ENCODE measurements at places on chromosomes 13 and 19.

- DNase-seq = no peak
Measured at GRCh38 chr19:1648920-1649541, 3.4 kb downstream of the TCF3 start.

DNA sequence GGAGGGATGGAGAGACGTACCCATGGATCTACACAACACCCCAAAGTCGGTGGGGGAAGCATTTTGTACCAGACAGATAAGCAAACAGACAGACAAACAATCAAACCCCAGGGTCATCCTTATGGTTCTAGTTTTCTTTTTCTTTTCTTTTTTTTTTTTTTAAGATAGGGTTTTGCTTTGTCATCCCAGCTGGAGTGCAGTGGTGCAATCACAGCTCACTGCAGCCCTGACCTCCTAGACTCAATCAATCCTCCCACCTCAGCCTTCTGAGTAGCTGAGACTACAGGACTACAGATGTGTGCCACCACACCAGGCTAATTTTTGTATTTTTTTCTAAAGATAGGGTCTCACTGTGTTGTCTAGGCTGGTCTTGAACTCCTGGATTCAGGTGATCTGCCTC lies 17.9 kb upstream of the FBL start:
- DNase-seq = no peak

- no peak for DNase-seq
Measured at GRCh38 chr19:948842-949496, 23.1 kb downstream of the ARID3A start.

DNA sequence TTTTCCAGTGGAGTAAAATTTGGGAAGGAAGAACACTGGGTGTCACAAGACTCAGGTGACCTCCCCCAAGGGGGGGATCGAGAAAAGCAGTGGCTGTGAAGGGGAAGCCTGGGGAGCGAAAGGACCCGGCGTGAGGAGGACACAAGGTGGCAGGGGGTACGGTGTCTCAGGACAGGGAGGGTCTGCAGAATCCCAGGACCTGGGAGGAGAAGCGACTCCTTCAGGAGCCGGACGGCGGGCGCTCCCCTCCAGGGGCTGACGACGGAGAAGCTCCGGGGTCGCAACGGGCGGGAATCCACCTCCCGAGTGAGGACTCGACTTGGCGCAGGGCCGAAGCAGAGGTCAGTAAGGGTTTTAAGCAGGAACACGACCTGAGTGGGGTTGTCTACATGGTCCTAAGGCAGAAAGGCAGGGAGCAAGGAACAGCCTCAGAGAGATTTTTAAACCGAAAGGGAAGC lies 529 bp downstream of the ZNF836 start:
- peak; percentile 43 for DNase-seq

DNA sequence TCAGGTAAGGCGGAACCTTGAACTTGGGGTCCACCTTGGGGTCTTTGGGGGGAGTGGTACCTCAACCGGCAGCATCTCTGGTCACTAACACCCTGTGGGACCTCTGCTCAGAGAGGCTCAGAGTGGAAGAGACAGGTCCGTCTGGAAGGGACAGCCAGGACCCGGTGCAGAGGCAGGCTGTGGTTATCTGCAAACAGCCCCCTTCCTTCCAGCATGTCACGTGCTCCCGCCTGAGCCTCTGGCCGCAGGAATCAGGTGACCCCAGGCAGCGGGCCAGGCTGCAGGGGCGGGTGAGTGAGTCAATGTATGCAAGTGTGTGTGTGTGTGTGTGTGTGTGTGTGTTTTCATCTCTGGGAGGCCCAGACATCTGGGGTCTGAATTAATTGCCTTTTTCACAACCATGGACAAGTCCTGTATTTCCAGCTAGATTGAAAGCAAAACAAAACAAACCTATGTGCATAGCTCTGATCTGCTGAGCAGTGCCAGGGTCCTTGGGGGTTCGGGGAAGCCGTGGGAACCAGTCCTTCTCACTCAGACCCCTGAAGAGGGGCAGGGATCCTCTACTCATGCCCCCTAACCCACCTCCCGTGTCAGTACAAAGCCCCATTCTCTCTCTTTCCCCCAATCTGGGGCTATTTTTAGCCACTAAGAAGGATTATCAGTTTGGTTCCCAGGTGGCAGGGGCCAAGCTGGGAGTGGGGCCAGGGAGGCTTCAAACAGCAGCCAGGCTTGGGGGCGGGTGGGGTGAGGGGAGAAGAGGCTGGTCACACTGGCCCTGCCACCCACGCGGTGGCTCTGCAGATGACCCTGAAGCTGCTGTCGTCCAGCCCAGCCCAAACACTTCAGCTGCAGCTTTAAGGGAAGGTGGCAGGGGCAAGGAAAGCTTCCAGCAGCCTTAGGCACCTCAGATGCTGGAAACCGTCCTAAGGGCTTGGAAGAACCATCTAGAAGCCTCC lies 31.4 kb downstream of the CERS4 start:
- DNase-seq = peak; percentile 92

DNA sequence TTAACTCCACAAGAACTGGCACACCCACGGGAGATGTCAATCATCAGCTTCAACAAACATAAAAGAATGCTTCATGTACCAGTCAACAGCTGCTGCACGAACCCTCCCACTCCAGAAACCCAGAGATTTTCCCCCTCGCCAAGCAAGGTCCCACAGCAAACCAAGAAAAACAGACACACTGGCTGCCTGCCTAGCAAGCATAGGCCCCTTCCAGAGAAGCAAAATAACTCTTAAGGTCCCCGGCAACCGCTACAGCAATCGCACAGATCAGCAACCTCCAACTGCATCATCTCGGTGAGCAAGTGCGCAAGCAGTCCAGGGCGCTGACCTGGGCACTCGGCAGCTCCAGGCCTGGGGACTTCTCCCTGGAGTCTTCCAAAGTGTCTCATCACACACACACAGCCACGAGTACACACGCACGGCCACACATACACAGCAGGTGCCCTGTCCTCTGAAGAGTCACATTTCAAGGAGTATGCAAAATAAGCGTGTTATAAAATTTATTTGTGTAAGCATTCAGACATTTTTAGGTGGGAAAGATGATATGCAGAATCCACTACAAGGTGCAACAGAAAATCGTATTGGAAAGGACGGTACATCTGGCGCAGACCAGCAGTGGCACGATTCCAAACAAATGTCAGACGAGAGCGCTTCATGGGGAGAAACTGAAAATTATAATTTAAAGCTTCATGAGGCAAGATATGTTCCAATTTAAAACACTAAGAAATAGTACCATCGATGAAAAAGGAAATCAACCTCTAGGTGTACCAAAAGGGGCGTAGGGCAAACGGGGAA lies 125.0 kb downstream of the STK24 start:
- DNase-seq = no peak

DNA sequence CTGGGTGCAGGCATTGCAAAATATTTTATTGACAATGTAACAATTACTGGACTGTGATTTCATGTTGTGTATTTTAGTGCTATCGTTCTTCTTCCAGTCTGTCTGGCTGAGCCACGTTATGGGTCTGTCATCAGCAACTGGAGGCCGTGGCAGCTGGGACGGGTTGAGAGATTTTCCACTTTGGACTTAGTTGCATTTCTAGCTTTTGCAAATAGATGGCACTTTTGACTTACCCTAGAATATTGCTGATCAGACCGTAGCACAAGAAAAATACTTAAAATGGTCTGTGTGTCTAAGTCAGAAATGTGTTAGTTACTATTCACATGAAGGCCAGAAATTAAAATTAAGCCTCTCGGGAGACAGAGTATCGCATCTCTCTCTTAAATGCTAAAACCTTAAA lies 211.1 kb downstream of the TEX29 start:
- DNase-seq = no peak

DNA sequence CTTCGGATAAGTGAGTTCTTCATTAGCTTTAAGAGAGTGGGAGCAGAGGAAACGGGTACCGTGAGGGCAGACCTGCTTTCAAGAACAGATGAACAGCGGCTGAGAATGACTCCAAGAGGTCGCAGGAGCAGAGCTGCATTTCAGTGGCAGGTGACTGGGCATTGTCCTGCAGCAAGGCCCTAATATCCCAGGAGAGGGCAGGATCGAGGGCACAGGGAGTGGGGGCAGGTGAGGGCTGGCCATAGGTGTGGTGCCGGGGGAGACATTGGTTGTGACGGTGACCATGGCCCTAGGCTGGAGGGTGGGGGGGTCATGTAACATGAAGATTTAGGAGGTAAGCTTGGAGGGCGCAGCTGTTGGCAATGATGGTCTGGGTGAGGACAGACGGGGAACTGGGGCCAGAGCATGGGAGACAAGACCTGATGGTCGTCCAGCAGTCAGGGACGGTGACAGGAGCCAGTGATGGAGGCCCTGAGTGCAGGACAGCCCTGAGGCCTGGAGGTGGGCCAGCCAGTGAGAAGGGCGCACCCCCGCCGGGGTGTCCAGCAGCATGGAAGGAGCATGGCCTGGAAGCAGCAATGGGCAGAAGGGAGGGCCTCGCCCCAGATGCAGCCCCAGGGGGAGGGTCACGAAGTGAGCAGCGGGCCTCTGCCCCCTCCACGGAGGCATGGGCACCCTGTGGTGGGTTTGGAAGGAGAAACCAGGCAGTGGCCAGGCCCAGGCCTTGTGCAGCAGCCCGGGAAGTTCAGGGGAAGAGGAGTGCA lies 29.2 kb upstream of the LAMP1 start:
- DNase-seq = peak; percentile 7

All from mesendoderm (in vitro differentiated cells).